CD4-positive, CD25-positive, alpha-beta regulatory T cell (primary cell): ENCODE measurements at places on chromosomes 13 and 19. TPM values are rescaled to one million over a fixed set of nuclear protein-coding genes. Genes with fewer than 3 reads are reported as not detected.

The LSR gene
- 28.1 TPM for total RNA-seq

The CYP2A6 gene
- not detected for total RNA-seq

The CCDC97 gene
- 43.7 TPM for total RNA-seq

The ARL11 gene
- total RNA-seq = 0.17 TPM

The ACP5 gene
- 40.4 TPM for total RNA-seq

- no peak for DNase-seq
These were observed 209.7 kb downstream of the SPRY2 start for GRCh38 chr13:80131204-80131603.
